ENCODE measurements at places on chromosomes 2 and 18.

- DNase-seq, result no peak
Observed at GRCh38 chr2:171217330-171217729, 56.6 kb upstream of the TLK1 start.

GRCh38 chr2:218557941-218558340 lies 10.2 kb downstream of the USP37 start:
- no peak for DNase-seq

DNA sequence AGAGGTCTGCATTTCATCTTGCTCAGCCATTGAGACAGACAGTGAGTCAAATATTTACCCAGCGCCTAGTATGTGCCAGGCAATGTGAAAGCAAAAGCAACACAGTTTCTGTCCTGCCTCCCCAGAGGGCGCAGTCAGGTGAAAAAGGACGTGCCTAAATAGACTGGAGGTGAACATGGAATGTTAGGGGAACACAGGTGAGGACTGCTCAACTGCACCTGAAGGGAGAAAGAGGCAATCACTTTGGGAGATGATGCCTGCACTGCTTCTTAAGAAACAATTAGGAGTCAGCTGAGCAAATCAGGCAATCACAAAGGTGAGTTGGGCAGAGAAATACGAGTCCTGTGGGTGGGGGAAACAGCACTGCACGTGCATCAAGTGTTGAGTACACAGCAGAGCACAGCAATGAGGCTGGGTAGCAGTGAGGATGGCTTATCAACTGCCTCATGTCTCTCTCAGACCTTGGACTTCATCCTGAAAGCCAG lies 218.3 kb upstream of the SMAD7 start:
- no peak for DNase-seq

DNA sequence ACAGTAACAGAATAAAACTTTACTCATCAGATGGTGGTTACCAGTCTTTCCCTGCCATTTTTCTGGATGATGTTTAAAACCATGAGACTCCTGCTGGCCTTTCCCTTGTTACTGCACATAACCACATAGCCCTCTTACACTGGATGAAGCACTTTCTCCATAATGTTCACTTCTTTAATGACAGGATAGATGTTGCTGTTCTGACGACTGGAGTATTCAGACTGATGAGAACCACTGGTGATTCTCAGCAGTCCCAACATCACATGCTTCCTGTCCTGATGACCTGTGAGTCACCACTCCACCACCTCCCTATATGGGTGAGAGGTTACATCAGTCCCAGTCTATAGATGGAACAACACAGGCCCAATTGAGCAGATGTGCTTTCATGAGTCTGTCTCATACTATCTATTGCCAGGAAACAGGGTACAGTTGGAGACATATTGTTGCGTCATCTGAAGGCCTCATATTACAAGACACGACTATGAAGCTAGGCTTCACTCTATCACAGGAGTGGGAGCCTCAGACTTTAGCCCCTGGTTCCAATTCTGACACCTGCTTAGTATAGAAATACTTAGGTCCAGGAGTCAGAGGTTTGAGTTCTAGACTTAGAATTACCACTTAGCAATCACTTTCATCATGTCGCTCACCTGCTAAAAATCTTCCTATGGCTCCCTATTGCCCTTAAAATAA lies 145.7 kb upstream of the KLF7 start:
- DNase-seq, result no peak

- DNase-seq, result peak; percentile 13
Observed at GRCh38 chr18:22223254-22223964, 54.0 kb downstream of the GATA6 start.

- no peak for DNase-seq
Observed at GRCh38 chr2:182831101-182831500, 35.3 kb downstream of the FRZB start.

GRCh38 chr18:44179693-44180092 lies 501.0 kb upstream of the SETBP1 start:
- no peak for DNase-seq

DNA sequence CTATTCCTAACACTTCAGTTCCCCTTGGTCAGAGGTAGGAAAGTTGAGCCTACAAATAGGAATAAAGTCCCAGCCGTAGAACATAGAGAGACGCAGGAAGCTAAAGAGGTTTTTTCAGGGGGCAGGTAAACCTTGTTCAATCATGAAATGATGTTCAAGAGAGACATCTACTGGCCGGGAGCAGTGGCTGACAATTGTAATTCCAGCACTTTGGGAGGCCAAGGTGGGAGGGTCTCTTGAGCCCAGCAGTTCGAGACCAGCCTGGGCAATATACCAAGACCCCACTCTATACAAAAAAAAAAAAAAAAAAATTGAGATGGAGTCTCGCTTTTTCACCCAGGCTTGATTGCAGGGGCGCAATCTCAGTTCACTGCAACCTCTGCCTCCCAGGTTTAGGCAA lies 66.7 kb upstream of the DNAJC10 start:
- DNase-seq, result no peak

DNA sequence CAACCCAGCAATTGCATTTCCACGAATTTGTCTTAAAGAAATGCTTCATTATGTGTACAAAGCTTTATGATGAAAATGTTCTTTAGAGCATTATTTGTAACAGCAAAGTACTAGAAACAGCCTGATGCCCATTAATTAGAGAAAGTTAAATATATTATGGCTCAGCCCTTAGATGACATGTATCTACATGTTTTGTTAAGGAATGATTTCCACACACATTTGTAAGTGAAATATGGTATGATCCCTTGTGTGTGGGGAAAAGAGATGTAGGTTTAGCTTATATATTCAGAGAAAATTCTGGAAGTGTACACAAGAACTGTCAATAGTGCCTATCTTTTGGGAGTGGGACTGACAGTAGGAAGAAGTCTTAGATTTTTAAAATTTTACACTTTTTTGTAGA lies 3.8 kb upstream of the PTPN4 start:
- no peak for DNase-seq

GRCh38 chr18:31776093-31776492 lies 15.4 kb upstream of the SLC25A52 start:
- no peak for DNase-seq

- peak; percentile 97 for DNase-seq
Observed at GRCh38 chr2:10447895-10448575, at the start of gene ODC1. TSS of gene ODC1 (minus strand) at chr2:10448327. CDS start at chr2:10445032, 3,295 bp downstream.

DNA sequence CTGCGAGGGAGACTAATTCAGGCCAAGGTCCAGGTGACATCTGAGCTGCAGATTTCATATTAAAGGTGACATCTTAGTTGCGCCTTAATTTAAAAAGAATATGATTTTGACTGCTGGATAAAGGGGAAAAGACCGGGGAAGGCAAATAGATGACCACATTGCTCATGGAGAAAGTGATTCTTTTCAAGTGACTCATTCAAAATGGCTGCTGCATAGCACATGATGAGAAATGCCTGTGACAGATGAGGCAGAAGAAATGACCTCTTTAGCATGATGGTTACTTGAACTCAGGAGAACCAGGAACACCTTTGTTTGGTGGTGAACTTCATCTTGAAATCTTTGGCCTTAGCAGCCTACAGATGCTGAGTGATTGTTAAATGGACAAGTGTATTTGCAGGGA lies 385.8 kb upstream of the TRIB2 start:
- DNase-seq, result no peak

GRCh38 chr2:191942739-191943103 lies 95.8 kb upstream of the CAVIN2 start:
- DNase-seq, result no peak

DNA sequence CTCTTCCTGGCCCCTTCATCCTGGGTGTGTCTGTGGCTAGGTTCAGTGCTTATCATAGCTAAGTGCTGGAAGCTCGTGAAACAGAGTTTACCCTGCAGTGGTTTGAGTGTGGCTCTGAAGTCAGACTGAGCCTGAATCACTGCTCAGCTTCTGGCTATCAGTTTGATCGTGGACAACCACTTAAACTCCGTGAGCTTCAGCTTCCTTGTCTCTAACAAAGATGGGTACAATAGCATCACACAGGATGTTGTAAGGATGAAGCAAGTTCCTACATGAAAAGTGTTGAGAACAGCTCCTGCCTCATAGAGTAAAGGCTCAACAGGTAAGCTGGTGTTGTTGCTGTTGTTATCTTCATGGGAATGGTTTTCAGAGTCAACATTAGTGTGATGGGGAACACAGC lies 210.3 kb downstream of the CLIP4 start:
- no peak for DNase-seq

DNA sequence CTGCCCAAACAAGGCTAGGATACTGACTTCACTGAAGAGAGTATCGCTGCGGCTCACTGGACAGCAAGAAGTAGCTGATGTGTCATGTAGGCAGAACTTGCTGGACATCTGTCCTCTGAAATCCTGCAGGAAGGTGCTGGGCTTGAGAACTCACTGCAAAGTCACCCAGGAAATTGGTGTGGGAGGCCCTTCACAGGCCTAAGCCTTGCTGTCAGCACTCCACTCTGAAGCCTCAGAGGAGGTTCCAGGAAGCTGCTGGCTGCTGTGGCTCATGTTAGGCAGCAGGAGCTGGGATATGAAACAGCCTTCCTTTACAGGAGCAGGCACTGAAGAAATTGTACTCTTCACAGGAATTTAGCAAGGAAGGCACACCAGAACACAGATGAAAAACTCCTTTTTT lies 88.3 kb upstream of the CCDC68 start:
- DNase-seq, result no peak

- DNase-seq, result no peak
Observed at GRCh38 chr18:21341141-21341540, 99.1 kb downstream of the GREB1L start.

- no peak for DNase-seq
Observed at GRCh38 chr2:148896136-148896535, 21.1 kb downstream of the KIF5C start.

DNA sequence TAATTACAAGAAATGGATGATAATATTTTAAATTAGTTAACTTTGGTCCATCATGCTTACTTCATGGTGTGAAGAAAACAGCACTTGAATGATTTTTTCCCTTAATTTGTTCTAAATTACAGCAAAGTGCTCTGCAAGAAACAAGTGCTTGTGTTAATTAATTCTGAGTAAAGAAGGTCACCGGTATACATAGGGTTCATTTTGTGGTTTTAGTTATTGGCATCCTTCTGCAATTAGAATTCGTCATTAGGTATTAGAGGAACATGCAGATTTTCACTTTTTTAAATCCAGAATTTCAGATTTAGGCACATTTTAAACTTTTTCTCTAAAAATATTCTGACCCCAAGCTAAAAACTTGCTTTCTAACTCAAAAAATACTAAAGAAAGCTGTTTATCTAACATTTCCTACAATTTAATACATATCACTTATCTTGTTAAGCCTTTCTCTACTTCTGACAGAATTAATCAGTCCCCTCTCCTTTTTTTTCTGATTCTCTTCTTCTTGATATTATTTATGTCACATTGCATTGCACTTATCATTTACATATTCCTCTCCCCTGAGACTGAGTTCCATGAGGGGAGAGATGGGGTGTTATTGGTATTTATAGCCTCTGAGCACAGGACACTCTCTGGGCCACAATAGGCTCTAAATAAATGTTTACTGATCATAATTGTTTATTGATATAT lies 129.2 kb downstream of the PLA2R1 start:
- DNase-seq, result no peak

DNA sequence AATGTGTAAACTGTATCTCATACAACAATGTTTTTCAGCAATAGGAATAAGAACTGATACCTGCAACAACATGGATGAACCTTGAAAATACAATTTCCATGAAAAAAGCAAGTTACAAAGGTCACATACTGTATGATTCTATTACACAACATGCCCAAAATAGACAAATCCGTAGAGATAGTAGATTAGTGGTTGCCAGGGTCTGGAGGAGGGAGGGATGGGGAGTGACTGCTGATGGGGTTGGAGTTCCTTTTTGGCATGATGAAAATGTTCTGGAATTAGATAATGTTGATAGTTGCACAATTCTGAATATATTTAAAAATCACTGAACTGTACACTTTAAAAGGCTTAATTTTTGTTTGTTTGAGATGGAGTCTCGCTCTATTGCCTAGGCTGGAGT lies 33.8 kb downstream of the UBXN4 start:
- no peak for DNase-seq

- DNase-seq, result no peak
Observed at GRCh38 chr2:40721595-40721994, 269.7 kb upstream of the SLC8A1 start.

GRCh38 chr18:57439985-57440330 lies 4.8 kb downstream of the ONECUT2 start:
- DNase-seq, result no peak

DNA sequence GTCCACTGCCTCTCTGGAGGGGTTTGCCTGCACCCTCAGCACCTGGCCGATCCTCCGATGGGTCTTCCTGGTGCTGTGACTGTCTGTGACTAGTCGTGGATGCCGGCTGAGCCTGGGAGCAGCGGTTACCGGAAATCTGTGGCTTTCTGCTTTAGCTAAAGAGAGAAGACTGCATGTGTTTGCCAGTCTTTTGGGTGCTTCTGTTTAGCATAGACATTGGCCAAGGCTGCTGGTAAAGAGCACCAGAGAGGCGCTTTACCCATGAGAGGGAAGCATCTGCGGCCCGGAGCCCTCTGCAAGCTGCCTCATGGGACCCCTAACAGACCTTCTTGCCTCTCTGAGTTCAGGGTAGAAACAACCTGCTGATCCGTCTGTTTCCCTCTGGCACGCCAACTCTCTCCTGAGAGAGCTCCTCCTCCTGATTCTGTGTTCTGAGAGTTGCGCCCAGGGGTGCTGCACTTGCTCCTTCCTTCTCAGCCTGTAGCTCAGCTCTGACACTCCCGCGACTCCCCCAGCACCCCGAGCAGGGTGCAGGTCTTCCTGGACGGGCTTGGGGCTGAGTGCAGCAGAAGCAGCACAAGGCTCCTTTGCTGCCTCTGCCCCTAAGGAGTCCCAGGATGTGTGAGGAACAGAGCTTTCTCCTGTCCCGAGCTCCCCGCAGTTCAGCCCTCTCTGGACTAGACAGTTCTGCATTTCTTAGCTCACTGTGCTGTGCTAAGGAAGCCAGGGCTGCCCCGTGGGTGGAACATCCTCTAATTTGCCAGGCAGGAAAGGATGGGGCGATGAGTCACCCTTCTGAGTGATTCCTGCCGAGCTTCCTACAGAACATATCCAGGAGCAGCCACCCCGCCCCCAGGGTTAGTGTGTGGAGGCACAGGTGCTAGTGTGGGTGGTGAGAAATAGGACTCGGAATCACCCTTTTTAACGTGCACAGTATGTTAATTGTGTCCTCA lies 203.2 kb downstream of the SH3RF3 start:
- DNase-seq, result no peak

- DNase-seq, result no peak
Observed at GRCh38 chr2:104852090-104852666, 1.7 kb upstream of the POU3F3 start.

DNA sequence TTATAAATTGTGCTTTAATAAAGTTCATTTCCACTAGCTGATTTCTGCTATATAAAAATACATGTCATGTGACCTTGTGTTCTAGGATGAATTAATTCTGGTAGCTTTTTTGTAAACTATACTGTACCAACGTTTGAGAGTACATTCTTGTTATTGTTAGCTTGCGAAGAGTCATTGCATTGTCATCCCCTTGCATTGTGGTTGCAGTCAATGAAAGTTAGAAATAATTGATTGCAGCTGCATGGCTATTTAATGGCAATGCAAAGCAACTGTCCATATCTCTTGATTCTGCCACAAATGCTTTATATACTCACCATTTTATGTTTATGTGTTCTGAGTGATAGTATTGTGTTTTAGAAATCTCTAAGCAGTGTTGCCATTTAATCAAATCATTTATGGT lies 91.6 kb downstream of the ZNF407 start:
- no peak for DNase-seq

GRCh38 chr18:36419900-36420531 lies 122.5 kb downstream of the FHOD3 start:
- DNase-seq, result no peak

Data from stimulated activated CD8-positive, alpha-beta memory T cell treated with anti-CD3 and anti-CD28 coated beads, Interleukin-2, amount 100 ng/mL, for 48 hours (primary cell).